ENCODE measurements at places on chromosomes 5 and 9.
A peak's percentile ranks its signal among the peaks of the same experiment; 100 is the strongest.

GRCh38 chr9:121976751-121977150 is 116.4 kb downstream of the TTLL11 start:
- no peak for DNase-seq

DNA sequence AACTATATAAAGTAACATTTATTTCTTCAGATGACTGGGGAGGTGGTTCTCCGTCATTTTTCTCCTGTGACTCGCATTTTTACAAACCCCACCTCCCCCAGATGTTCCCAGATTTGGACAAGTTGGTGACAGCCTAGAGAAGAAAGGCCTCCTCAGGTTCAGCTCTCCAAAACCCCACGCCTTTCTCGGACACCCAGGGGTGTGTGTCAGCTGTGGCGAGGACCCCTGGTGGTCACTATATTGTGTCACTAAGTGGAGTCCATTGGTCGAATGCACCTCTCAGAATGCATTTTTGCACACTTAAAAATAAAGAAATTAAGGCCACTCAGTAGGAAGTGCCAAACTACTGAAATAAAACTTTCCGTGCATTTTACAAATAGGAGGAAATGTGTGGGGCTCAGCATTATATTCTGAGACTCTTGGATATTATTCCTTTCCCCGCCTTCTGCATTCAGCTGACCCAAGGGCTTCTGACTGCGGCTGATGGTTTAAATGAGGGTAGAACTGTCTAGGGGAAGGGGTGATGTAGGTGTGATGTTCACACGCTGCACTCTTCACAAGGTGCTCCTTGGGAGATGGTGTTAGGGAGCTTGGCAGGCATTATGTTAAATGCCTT is 47.6 kb downstream of the ACO1 start:
- DNase-seq, result peak; percentile 20

DNA sequence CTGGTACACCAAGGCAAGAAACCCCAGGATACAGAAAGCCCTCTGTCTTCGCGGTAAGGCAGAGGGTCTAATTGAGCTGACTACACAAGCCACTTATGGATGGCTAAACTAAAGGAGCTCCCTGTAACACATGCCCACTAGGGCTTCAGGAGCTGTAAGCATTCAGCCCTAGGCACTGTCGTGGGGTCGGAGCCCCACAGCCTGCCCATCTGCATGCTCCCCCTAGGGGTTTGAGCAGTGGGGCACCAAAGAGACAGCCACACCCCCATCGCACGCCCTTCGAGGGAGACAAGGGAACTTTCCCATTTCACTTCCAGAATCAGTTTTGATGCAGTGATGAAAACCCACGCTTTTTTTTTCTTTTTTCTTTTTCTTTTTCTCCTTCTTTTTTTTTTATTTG is 11.0 kb upstream of the MTMR12 start:
- DNase-seq, result no peak

DNA sequence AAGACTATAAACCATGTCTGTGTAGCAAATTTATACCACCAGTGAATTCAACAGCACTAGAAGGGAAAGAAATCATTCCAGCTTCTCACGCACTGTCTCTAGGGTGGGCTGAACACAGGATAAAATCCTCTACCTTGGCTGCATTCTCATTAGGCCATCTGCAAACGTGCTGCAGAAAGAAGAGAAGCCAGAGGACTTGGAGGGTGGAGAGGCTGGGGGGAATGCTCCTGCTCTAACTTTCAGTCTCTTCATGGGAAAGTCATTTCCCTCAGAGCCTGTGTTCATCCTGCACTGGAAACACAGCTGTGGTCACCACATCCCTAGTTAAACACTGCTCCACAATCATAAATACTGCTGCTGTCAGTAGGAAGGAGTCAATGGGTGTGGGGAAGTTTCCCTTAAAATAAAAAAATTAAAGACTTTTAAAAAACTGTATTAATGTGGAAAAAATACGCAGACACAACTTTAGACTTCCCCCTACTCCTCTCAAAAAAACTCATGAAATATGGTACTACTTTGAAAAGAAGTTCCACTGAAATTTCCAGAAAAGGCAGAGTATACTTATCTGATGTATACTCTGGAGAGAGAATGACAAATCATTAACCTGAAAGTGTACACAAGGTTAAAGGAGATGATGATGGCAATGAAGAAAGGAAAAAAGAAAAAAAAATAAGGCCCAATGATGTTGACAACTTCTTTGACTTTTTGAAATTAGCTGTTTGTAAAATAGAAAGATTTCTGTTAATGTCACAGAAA is 46.8 kb downstream of the LHFPL2 start:
- DNase-seq, result no peak

DNA sequence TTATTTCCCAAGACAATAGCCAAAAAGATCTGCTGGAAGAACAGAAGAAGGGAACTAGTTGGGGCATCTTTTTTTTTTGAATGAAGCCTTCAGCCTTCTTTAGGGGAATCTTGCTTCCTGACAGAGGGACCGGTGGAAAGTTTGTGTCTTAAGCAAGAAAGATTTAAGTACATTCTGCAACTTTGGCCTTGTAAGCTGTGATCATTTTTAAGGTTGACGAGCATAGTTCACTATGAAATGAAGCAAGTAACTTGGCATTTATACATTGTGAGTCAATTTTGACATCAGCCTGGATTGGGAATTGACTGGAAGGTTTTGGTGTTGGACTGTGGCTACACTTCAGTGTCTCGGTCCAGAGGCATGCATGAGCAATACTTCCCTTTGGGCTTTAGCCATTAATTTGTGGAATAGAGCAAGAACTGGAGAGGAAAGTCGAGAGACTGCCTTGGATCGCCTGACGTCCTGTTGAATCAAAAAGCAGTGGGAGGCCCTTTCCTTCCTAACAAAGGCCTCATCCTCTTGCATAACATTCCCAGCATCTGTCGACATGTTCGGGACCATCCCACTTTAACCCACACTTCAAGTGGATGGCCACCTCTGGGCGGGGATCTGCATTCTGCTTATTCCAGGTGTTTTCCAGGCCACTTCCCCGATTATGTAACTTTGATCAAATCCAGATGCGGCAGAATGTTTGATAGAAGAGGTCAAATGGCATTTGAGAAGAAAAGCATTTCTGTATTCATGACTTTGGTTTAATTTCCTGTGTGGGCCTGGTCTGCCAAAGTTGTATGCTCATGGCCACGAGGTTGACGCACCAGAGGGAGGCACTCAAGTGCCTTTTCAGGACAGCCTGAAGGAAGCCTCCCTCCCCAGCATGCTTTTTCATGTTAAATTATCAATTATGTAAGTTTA is 12.5 kb downstream of the ABL1 start:
- DNase-seq, result no peak

GRCh38 chr9:115978659-115979096 is 174.9 kb upstream of the PAPPA start:
- no peak for DNase-seq

GRCh38 chr9:106864373-106865143 is 1.6 kb downstream of the ZNF462 start:
- no peak for DNase-seq

- no peak for DNase-seq
These were observed 96.9 kb upstream of the FSTL4 start for GRCh38 chr5:133709209-133709725.

- no peak for DNase-seq
These were observed 80.8 kb downstream of the HRH2 start for GRCh38 chr5:175738602-175739133.
